ENCODE measurements at places on chromosomes 5 and 9.

- peak; percentile 65 for DNase-seq
These were observed 68.4 kb downstream of the PSD2 start for GRCh38 chr5:139863855-139864558.

DNA sequence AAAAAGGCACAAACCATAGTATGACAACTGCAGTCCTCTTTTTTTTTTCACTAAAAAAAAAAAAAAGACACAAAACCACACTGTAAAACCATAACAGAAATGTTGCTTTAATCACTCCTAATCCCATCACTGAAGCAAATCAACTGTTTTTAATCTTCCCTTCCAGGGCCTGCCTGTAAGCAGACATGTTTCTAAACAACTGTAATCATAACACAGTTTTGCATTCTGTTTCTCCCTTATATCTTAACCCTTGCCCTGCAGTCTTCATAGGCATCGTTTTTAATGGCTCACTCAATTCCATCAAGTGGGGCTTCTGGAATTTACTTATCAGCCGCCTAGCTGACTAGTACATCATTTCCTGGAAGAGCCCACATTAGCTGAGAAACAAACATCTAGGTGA, 111.0 kb upstream of the SLC25A48 start:
- DNase-seq: no peak

DNA sequence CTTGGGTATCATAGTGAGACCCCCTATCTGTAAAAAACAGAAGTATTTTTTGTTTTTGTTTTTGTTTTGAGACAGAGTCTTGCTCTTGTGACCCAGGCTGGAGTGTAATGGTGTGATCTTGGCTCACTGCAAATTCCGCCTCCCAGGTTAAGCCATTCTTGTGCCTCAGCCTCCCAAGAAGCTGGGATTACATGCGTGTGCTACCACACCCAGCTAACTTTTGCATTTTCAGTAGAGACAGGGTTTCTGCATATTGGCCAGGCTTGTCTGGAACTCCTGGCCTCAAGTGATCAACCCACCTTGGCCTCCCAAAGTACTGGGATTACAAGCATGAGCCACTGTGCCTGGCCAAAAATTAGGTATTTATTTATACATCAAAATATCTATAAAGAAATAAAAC, 10.2 kb upstream of the CCDC171 start:
- no peak for DNase-seq

DNA sequence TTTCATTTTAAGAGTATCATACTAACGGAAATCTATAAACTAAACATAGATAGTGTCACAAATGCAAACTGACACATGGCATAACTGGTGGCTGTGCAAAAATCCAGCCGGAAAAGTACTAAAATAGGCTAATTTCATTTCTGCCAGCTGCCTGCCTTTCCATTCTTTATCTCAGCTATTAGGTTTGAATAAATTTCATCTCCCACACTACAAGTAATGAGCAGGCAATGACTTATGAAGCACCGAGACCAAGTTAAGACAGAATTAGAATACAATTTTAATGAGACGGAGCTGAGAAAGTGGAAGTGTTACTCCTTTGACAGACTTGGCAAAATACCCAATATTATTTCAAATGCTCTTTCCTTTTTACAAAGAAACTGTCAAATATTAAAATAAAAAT, 258.8 kb upstream of the ZNF608 start:
- no peak for DNase-seq

- no peak for DNase-seq
These were observed 8.1 kb upstream of the PTPN3 start for GRCh38 chr9:109506097-109506712.

GRCh38 chr5:89028595-89029285, 145.8 kb upstream of the MEF2C start:
- DNase-seq: peak; percentile 79

- DNase-seq: no peak
These were observed 33.9 kb upstream of the OTULINL start for GRCh38 chr5:14547666-14548065.

GRCh38 chr9:87711857-87712800, 13.8 kb upstream of the CTSL start:
- peak; percentile 87 for DNase-seq

- DNase-seq: peak; percentile 30
These were observed 41.7 kb upstream of the IL17B start for GRCh38 chr5:149420545-149421371.

DNA sequence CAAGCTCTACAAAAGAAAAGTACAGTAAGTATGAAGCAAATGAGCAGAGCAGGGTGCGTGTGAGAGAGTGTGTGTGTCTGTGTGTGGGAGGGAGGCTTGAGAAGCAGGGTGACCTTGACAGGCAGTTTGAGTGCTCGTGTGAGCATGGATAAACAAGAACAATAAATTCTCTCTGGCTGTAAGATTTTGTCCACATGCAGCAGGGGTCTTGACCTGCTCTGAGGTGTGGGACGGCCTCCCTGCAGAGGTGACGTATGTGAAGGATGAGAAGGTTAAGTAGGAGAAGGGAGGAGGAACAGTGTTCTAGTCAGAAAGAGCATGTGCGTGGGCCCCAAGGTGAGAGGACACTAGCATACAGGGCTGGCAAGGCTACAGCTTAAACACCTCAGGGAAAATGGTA, 49.0 kb downstream of the SPTLC1 start:
- DNase-seq: no peak

- no peak for DNase-seq
These were observed 306.3 kb downstream of the FER start for GRCh38 chr5:109053995-109054417.

- no peak for DNase-seq
These were observed 18.8 kb upstream of the KCNIP1 start for GRCh38 chr5:170484847-170485615.

DNA sequence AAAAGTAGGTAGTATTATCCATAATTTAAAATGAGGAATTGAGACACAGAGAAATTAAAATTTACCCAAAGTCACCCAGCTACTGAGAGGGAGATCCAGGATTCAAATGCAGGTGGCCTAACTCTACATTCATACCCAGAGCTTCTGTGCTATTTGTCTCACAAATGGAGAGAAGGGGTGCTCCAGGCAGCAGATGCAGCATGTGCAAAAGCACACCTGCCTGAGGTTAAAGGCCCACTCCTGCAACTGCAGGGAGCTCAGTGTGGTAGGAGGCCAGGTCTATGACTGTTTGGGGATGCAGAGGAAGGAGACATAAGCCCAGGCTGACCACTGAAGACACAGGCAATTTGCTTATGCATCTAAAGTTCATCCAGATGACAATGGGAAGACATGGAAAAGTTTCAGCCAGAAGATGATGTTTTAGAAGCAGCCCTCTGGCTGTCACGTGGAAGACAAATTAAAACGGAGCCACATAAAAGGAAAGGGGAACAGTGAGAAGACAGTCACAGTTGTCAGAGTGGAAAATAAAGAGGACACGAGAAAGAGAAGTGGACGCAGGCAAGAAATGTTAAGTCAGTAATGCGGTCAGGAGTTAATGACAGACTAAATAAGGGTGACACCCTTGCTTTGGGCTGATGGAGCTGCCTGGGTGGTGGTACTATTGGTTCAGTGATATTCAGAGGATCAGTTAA, 214.7 kb downstream of the EBF1 start:
- no peak for DNase-seq

DNA sequence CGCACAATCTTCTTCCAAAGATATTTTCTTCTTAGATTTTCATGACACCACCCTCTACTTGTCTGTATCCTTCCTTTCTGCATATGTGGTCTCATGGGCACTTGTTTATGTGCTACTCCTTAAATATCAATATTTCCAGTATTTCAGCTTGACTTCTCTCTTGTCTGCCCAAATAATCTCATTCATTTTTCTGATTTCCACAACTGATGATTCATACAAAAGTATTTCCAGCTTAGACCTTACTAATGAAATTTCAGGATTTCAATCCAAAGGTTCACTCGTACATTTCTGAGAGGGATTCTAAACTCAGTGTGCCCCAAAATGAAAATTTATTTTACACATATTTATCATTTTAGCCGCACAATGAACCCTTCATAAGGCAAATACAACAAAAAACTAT, 928.9 kb upstream of the C9orf72 start:
- DNase-seq: no peak

DNA sequence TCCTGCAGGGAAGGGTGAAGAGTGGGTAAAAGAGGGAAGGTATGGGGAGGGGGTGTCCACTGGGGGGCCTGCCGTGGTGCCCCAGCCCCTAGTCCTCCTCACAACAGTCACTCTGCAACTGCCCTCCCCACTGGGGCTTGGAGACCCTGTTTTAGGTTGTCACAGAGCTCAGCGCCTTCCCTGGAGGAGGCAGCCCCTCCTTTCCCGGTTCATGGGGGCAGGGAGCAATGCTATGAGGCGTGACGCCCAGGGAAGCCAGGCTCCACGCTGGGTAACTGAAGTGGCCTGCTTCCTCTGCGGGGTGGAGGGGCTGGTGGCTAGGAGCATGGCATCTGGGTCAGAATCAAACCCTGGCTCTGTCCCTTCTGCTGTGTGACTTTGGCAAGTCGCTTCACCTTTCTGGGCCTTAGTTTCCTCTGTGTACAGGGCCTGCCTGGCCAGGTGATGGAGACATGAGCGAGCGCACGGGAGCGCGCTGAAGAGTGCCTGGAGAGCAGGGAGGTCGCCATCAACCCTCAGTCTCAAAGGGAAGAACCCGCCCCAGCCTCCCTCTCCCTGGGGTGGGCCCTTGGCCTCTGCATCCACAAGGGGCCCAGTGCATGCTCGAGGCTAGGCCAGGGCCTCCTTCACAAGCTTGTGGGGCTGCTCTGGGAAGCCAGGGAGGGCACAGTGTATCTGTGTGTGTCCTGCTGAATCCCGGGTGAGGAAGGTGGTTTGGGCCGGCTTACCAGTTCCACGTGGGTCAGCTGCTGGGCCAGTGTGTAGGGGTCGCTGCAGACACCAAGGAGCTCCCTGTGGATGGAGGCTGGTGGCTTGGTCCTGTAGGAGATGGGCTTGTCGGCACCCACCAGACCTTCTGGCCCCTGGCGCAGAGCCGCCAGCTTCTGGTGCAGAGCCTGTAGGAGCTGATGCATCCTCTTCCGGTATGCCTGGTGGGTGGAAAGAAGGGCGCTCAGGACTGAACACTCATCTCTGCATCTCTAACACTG, 56.4 kb upstream of the RNF130 start:
- DNase-seq: no peak

GRCh38 chr9:134326724-134327601, 708 bp downstream of the RXRA start:
- DNase-seq: peak; percentile 60

DNA sequence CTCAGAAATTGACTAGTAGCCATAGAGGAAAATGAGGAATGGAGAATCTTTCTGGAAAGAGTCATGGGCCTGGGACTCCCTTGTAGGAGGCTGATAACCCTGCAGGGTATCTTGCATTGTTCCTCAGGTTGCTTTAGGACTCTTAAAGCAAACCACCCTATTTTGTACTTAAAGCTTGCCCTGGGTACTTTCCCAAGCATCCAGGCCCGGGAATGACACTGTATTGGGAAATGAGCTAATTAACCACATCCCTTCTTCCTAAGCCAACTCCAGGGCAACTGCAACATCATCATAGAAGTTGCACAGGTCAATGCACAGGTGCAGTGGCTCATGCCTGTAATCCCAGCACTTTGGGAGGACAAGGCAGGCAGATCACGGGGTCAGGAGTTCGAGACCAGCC, 55.9 kb downstream of the UGCG start:
- DNase-seq: peak; percentile 92

DNA sequence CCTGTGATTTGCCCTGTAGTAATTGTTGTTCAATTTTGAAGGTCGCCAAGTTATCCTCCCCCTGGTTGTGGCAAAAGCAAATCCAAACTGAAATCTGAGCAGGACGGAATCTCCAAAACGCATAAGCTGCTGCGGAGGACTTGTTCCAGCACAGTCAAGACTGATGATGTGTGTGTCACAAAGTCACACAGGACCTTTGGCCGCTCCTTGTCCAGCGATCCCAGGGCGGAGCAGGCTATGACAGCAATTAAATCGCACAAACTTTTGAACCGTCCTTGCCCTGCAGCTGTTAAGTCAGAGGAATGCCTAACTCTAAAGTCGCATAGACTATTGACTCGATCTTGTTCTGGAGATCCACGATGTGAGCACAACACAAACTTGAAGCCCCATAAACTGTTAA, 128.4 kb downstream of the PARP8 start:
- DNase-seq: no peak

GRCh38 chr5:140322751-140323731, 20.1 kb upstream of the PFDN1 start:
- peak; percentile 99 for DNase-seq

DNA sequence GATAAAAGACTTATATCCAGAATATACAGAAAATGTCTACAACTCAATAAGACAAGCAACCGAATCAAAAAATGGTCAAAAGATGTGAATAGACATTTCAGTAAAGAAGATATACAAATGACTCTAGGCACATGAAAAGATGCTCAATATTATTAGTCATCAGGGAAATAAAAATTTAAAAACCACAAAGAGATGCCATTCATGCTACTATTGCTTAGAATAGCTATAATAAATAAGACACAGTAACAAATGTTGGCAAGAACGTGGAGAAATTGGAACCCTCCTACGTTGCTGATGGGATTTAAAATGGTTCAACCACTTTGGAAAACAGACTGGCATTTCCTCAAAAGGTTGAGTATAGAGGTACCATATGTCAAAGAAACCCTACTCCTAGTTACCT, 39.8 kb downstream of the POLK start:
- peak; percentile 83 for DNase-seq

- DNase-seq: no peak
These were observed 26.8 kb upstream of the ANKRD33B start for GRCh38 chr5:10536931-10537579.

DNA sequence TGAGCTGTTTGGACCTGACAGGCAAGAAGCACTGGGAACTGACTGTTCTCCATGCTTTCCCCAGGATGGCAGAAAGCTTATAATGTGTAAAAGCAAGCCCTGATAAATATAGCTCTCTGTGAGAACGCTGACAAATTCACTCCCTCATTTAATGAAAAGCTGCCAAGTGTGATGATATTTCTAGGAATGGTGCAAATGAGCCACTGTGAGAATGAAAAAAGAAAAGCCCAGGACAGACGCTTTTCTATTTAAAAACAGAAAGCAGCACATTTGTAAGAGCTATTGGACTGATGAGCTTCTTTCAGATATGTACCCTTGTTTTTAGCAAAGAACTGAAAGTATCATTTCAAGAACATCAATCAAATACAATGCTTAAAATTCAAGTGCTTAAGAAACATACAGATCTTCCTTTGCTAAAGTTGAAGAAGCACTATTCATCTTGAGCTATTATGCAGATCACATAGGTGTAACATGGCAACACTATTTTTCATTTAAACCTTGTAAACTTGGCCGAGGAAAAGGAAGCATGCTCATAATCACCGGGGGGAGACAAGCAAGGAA, 842.6 kb upstream of the ACO1 start:
- DNase-seq: no peak

GRCh38 chr9:126131066-126132010, 195.3 kb upstream of the MVB12B start:
- no peak for DNase-seq
